ENCODE measurements at places on chromosomes 2 and 18.

- no peak for DNase-seq
Measured at GRCh38 chr2:12076810-12077209, 330.4 kb downstream of the LPIN1 start.

DNA sequence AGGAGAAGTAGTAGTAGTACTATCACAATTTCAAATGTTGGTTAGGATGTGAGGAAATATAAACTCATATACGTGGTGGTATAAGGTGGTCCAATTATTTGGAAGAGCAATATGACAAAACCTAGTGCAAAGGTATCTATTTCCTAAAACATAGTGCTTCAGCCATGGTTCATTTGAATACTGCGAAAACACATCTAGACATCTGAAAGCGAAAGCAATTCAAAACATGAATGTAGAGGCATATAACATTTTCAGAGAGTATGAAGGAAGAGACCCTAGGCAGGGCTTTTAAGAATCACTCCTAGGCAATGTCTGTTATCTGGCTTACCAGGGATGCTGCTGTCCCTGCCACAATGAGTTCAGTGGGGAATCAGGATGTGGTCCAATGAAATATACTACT is 1085.8 kb downstream of the TDRD15 start:
- DNase-seq, result no peak

- no peak for DNase-seq
Measured at GRCh38 chr2:233756429-233757081, 3.5 kb upstream of the UGT1A1 start.

DNA sequence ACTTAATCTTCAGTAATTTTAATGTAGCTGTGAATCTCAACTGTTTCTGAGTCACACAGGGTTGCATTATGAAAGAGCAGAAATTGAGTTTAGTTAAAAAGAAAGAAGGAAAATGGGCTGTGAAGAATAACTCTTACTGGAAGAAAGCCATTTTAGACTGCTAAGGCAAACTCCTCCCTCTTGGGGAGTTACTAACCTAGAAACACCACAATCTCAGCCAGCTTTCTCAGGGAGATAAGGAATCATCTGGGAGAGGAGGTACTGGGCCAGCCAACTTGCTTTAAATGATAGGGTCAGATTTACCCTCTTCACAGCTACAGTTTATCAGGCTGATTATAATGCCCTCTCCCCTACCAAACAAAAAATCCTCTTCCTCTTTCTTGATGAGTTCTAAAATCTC is 119.5 kb downstream of the CCDC148 start:
- DNase-seq, result no peak

- DNase-seq, result no peak
Measured at GRCh38 chr2:60516383-60516811, 37.1 kb downstream of the BCL11A start.

GRCh38 chr2:238097988-238098871 is 1.9 kb upstream of the ESPNL start:
- peak; percentile 32 for DNase-seq

- DNase-seq, result no peak
Measured at GRCh38 chr2:11807156-11808015, 61.0 kb downstream of the LPIN1 start.

DNA sequence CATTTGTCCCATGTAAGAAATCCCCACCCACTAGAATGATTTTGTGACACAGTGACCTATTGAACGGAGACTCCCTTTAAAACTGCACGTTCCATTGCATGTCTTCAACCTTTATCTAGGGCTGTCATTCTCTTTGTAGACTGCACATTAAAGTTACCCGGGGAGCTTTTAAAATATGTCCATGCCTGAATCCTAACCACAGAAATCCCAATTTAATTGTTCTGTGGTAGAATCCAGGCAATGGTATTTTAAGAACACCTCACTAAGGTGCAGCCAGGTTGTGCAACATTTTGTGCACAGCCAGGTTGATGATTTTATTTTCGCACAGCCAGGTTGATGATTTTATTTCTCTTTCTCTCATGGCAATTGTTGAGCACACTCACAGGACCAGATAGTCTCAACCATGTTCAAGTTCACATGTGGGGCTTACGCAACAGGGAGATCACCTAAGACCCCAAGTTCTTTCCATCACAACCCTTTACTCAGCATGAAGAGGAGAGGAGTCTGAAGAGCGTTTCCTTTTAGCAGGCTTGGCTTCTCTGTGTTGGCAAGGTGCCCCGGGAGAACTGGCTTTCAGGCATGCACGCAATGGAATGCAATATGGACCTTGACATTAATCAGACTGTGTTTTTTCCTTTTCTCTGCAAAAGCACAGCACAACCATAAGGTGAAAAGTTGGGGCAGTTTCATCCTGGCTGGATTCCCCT is 467.3 kb upstream of the ETAA1 start:
- no peak for DNase-seq

DNA sequence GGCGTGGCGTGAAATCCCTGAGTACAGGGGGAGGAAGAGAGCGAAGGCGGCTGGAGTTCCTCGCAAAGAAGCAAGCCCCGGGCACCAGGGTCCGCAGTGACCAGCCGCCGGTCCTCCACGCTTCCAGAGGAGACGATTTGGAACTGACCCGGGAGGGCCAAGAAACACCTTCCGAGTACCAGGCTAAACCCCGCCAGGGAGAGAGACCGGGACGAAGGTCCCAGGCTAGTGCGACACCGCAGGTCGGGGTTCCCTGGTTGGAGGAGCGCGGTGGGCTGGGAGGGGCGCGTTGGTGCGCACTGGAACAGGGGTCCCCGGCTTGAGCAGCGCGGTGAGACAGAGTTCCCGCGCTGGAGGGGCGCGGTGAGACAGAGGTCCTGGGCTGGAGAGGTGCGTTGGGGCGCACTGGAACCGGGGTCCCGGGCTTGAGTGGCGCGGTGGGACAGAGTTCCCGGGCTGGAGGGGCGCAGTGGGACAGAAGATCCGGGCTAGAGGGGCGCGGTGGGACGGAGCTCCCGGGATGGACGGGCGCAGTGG is 901 bp downstream of the WDFY1 start:
- DNase-seq, result peak; percentile 59

GRCh38 chr2:1891147-1891546 is 146.8 kb upstream of the PXDN start:
- no peak for DNase-seq

DNA sequence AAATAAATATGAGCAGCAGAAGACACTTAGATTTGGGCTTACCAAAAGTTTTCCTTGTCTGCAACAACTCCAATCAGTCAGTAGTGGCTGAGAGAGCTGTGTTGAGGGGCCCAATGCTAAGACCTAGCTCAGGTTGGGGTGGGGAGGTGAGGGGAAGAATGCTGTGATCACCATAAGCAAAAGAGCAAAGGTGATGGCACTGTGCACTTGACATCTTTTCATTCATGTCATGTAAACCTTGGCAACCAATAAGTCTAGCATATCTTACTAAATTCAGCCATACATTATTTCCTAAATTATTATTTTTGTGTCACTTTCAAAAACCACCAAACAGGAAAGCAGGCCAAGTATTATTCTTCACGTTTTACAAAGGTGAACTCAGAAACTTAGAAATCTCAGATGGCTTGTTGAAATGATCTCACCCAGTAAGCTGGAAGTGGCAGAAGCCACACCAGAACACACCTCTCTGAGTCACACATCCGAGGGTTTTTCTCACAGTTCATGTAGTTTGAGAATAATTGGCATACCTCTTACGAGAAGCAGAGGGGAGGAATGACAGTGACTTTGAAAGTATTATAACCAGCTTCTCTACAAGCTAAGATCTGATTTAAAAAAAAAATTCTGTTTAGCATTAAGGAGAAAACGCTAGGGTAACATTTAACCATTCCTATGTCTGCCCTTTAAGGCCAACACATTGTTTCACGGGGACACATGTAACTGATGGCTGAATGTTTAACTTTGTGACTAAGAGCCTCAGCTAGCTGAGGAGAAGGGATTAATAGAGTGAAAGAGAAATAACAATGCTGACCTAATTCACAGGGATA is 43.3 kb upstream of the SETBP1 start:
- DNase-seq, result no peak

GRCh38 chr2:127128445-127128904 is 21.5 kb upstream of the BIN1 start:
- DNase-seq, result no peak

DNA sequence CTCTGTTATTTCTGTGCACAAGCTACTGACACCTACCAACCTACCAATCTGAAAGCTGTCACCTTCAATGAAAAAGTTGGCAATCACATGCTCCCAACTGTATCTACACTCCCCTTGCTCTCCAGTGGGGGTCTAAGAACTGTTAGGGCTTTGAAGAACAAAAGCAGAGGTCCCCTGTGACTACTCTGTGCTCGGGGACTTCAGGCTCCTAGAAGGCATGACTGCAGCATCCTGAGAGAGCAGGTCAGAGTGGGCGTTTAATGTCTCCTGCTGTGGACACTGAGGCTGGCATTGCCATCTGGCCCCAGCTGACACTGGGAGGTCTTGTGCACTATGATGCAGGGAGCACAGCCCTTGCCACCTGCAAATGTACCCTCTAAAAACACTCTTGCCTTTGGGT is 93.3 kb downstream of the ACTR2 start:
- DNase-seq, result no peak

DNA sequence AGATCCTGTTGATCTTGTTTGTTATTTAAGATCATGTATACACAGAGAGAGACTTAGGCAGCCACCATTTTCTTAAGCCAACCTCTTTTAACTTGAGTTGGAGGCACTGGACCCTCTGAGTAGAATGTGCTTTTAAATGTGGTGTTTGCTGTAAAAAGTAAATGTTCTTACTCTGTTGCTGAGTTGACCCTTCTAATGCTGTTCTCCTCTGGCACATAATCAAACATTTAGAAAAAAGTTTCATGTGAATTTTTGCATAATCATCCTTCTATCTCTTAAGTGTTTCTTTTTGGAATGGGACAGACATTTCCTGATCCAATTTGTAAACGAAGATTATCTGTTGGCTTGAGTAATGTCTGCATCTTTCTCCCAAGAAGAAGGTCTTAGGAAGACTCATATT is 255.1 kb upstream of the ETAA1 start:
- DNase-seq, result no peak

DNA sequence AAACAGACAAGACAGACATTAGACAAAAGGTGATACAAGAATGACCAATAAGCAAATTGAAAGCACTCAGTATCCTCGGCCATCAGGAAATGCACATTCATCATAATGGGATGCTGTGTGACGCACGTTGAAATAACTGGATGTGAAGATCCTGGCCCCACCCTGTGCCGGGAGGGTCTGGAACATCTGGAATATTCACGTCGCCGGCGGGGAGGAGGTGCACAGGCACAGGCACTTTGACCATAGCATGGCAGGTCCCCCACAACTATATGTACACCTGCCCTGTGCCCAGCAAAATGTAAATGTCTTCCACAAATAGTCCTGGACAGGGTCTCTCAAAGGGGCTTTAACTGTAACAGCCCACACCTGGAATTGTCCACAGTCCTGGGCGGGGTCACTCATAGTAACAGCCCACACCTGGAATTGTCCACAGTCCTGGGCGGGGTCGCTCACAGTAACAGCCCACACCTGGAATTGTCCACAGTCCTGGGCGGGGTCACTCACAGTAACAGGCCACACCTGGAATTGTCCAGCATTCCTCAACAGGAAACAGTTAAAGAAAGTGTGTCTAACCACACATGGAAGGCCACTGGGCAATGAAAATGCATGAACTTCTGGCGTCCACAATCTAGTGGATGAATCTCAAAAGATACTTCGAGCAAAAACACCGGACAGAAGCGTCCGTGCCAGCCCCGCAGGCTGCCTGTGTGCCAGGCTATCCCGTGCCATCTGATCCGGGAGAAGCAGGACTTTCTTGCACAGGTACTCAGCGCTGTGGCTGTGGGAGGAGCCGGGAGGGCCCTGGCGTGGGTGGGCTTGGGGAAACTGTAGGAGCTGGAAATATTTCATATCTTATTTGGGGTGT is 113.4 kb downstream of the RTP5 start:
- DNase-seq, result no peak

GRCh38 chr2:25400169-25400568 is 58.4 kb upstream of the DNMT3A start:
- no peak for DNase-seq

DNA sequence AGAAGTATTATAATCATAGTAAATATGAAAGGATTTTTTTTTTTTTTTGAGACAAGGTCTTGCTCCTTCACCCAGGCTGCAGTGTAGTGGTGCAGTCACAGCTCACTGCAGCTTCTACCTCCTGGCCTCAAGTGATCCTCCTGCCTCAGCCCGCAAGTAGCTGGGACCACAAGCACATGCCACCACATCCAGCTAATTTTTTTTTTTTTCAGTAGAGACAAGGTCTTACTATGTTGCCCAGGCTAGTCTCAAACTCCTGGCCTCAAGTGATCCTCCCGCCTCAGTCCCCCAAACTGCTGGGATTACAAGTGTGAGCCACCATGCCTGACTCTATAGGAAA is 301.6 kb upstream of the STON1 start:
- DNase-seq, result no peak

GRCh38 chr18:48723837-48724236 is 185.0 kb downstream of the CTIF start:
- no peak for DNase-seq

- no peak for DNase-seq
Measured at GRCh38 chr2:160427629-160428404, 65.8 kb downstream of the RBMS1 start.

DNA sequence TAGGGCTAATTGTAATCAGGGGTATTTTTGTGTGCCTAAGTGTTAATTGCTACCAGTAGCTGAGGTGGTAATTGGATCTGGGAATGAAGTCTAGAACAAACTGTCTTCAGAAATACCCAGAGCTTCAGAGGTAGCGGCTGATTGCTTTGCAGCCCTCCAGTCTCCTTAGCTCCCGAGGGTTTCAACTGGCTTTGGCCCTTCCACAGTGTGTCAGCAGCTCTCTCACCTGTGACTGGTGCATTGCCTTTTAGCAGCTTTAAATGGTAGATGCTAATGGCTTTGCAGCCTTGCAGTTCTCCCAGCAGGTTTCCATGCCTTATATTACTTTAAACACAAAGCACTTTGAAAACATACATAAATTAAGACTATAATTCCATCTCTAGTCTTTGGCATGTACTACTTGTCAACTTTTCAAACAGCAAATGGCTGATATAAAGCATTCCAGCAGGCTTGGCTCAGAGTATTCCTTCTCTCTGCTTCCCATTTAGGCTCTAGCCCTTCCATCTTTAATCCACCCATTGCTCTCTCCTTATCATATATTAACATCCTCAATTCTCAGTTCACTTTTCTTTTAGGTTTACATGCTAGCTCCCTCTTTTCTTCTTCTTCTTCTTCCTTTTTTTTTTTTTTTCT is 156.4 kb upstream of the GALNT13 start:
- no peak for DNase-seq

DNA sequence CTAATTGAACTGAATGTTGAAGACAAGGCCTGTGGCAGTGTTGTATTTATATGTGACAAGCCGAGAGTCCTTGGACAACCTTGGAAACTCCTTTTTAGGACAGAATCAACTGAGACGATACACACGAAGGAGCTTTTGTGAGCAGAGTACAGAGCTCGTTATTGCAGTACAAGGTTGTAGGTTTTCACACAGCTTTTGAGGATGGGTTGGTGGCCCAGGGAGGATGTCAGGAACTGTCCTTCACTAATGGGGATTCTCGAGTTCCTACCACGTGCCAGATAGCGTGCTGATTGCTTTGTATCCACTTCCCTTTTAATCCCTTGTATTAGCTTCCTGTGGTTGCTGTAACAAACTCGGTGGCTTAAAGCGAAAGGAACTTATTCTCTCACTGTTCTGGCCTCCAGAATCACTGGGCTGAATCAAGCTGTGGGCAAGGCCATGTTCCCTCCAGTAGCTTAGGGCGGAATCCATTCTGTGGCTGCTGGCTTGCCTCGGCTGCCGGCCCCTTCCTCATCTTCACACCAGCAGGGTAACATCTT is 20.2 kb downstream of the INPP4A start:
- no peak for DNase-seq
